ENCODE measurements at places on chromosomes 6 and 20.

- no peak for DNase-seq
Measured at GRCh38 chr6:75107913-75108312, 97.9 kb downstream of the COL12A1 start.

DNA sequence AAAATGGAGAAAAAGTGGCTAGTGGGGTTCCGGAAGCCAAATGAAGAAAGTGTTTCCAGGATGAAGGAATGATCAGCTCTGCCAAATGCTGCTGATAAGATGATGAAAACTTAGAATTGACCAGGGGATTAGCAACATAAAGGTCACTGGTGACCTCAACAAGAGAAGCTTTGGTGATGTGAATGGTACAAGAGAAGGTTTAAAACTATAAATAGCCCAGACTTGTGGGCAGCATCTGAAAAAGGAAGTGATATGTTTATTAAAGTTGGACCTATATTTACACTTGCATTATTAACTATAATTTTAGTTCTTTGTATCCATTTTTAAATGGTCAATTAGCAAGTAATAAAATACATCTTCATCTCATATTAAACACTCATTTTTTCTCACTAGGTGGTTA, 45.1 kb downstream of the CGA start:
- no peak for DNase-seq

- DNase-seq = no peak
Measured at GRCh38 chr20:235891-236290, 8.8 kb downstream of the DEFB129 start.

- no peak for DNase-seq
Measured at GRCh38 chr6:161064915-161065314, 73.3 kb downstream of the MAP3K4 start.

DNA sequence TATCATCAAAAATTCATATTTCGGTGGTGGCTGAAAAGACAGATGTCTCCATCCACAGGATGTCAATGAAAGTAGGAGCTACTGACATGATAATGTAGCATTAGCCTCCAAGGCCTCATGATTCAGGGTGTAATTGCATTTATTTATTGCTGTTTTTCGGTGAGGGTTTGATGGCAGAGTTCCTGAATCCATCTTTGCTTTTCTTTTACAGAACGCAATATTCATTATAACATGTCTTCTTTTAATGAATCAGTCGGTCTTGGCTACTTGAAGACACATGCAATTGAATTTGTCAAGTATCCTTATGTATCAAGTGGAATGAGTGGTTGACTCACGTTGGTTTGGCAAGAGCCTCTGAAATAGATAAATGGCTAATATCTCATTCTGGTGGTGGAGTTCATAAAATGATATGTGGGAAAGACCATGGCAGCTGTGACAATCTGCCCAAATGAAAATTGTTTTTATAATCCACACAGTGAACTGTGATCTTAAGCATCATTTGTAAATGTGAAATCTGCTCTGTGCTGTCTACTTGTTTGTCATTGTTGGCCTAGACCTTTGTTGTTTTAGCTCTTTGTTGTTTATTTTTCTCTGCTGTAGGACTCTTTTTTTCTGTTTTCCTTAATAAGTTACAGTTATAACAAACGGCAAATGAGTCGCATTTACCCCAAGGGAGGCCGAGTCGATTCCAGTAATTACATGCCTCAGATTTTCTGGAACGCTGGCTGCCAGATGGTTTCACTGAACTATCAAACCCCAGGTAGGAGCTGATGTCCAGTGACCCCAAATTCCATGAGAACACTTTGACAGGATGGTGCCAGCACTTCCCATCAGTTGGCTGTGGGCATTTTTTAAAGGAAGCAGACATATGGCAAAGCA, 105.7 kb upstream of the LAMP5 start:
- DNase-seq = peak; percentile 81

DNA sequence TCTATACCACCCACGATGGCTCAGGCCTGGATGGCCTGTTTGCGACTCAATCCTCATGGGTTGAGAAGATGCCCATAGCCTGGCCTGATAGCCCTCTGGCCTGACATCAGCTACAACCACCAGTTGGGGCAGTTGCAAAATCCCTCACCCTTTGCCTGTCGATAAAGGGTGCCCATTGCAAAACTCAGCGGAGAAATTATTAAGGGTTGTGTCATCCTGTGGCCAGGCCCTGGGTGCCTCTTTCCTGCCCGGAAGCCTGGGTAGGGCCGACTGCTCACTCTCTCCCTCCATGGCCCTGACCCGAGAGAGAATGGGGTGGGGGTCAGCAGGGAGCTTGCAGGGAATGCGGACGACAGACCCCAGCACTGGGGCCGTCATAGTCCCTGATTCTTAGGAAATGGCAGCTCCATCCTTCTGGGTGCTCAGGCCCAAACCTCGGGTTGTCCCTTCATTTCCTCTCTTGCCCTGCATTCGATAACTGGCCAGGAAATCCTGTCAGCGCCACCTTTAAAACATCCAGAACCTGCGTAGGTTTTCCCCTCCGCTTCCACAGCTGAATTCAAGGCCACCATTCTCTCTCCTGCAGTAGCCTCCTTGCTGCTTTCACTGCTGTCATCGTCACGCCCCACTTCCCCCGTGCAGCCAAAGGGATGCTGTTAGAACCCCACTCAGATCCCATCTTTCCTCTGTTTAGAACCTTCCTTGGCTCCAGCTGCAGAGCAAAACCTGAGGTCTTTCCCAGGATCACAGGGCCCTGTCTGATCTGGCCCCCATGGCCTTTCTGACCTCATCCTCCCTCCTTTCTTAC, 31.1 kb downstream of the CEBPB start:
- no peak for DNase-seq

- DNase-seq = no peak
Measured at GRCh38 chr6:43915986-43916923, 146.2 kb downstream of the VEGFA start.

- DNase-seq = no peak
Measured at GRCh38 chr6:12656906-12657305, 59.7 kb upstream of the PHACTR1 start.

GRCh38 chr6:132746048-132746447, 11.7 kb downstream of the VNN2 start:
- no peak for DNase-seq

DNA sequence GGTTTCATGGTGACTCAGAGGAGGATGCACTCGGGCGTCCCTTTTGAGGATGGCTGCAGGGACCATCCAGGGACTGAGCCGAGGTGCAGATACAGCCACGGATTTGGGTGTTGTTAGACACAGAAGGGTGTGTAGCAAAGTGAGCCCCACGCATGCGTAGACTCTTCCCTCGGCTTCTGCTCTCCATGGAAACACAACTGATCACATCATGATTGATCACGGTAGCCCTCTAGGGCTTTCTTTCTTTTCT, 606 bp upstream of the ULBP1 start:
- DNase-seq = no peak

- peak; percentile 24 for DNase-seq
Measured at GRCh38 chr20:37839432-37839827, 63.5 kb upstream of the VSTM2L start.

DNA sequence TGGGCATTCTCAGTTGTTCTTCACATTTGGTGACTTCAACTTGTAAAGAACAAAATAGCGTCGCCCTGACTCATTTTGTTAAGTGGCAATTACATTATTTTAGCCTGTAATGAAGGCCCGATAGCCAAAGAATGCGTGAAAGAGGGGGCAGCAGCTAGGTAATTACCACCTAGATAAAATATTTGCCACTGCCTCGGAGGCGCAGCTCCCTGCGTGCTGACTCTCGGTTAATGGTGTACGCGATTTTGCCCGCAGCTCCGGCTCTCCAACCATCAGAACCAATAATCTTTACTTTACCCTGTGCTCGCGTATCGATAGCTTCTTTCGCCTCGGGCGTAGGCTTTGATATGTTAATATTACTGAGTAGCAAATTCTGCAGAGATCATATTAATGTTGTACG, 8.7 kb downstream of the TFAP2D start:
- DNase-seq = no peak

- no peak for DNase-seq
Measured at GRCh38 chr20:39066471-39067242, 104.5 kb downstream of the DHX35 start.

- no peak for DNase-seq
Measured at GRCh38 chr20:25062841-25063240, 4.9 kb upstream of the ACSS1 start.

DNA sequence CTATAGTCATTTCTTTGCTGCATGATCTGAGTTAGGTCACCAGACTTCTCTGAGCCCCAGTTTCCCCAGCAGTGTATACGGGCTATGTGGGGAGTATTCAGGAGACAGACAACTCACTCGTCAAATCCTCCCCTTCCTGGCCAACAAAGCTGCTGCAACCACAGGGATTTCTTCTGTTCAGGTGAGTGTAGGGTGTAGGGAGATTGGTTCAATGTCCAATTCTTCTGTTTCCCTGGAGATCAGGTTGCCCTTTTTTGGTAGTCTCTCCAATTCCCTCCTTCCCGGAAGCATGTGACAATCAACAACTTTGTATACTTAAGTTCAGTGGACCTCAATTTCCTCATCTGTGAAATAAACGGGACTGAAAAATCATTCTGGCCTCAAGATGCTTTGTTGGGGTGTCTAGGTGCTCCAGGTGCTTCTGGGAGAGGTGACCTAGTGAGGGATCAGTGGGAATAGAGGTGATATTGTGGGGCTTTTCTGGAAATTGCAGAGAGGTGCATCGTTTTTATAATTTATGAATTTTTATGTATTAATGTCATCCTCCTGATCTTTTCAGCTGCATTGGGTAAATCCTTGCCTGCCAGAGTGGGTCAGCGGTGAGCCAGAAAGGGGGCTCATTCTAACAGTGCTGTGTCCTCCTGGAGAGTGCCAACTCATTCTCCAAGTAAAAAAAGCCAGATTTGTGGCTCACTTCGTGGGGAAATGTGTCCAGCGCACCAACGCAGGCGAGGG, 594 bp upstream of the CDKN1A start:
- no peak for DNase-seq

GRCh38 chr6:53426667-53427270, 78.0 kb upstream of the ELOVL5 start:
- DNase-seq = no peak

DNA sequence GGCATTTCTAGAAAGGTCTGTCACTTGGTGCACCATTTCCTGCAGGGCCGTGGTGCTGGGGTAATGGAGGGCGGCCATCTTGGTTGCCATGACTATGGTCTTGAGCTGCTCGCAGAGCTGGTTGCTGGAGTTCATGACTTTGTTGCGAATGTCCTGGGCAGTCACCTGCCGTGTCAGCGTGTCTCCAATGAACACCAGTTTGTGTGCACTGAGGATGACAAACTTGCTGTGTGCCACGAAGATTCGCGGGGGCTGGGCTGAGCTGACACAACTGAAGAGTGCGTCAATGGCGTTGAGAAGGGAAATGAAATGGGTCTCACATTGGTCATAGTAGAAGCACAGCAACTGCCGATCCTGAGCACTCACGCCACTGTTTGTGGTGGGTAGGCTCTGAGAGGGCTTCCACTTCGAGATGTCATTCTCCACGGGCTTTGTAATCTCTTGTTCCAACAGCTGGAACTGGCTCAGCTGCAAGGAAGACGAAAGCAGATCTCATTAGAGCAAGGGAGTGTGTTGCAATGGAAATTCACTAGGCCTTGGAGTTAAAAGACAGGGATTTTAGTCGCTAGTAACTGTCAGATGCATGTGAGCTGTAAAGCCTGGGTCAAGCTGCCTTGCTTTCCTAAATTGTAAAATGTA, 47.1 kb downstream of the NEDD9 start:
- no peak for DNase-seq

GRCh38 chr6:160462551-160463109, 114.5 kb downstream of the SLC22A3 start:
- DNase-seq = no peak

DNA sequence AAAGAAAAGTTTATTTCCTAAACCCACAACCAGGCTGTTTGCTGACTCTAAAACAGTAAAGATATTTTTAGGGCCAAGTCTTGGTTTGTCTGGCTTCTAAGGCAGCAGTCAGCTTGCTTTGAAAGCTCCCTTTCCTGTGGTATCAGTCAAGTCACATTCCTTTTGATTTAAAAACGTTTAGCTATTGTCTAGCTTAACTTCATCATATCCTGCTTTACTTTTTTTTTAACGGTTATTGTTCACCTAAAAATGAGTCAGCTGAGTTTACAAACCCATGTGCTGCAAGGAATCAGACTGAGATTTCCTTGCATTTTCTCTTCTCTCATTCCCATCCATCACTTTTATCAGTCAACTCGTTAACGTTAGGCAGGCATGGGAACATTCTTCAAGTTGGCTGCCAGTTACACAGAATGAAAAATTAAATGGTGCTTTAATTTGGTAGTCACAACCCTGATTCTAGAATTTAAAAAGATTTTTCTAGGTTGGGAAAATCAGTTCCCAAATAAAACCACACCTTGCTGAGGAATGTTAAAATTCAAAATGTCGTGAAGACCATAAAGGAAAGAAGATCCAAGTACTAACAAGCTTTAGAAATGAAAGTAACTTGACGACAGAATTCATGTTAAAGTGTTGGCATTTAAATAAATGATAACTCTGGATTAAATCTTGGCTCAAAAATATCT, 45.9 kb downstream of the ELOVL5 start:
- no peak for DNase-seq

DNA sequence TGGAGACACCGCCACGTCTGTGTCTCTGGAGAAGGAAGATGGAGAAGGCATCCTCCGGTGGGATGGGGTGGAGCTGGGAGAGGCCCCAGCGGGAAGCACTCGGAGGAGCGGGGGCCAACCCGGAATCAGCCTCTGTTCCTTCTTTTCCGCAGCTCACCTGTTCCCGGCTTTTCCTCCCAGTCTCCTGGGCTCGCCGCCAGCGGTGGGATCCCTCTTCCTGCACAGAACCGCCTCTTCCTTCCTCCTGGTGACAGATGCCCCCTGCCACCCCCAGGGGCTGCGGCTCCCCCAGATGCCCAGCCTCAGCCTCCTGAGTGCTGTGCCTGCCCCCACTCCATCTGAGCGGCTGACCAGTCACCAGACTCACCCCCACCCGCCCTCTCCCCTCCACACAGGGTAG, 23.3 kb downstream of the RAMACL start:
- DNase-seq = no peak

GRCh38 chr6:106273087-106273486, 52.5 kb downstream of the ATG5 start:
- no peak for DNase-seq
